ENCODE measurements at places on chromosomes 7 and 10. TPM values are rescaled to one million over a fixed set of nuclear protein-coding genes. Genes with fewer than 3 reads are reported as not detected.

DLX5 gene
- 3.4 TPM for total RNA-seq

C10orf62 gene
- not detected for total RNA-seq

AOAH gene
- 3.6 TPM for total RNA-seq

OR2A7 gene
- total RNA-seq, result not detected

MUC12 gene
- not detected for total RNA-seq

HOXA1 gene
- total RNA-seq, result not detected

CCDC146 gene
- 15.4 TPM for total RNA-seq

CDHR3 gene
- 16.1 TPM for total RNA-seq

ELN gene
- total RNA-seq, result 10.9 TPM

Measured in occipital lobe (tissue), 3 donors.